Putamen (tissue), 1 donor: ENCODE measurements at places on chromosomes 12 and 14.

GRCh38 chr12:88638388-88638787, 58.1 kb upstream of the KITLG start:
- no peak for DNase-seq

GRCh38 chr14:100084591-100084990, 19.4 kb downstream of the EVL start:
- no peak for DNase-seq

DNA sequence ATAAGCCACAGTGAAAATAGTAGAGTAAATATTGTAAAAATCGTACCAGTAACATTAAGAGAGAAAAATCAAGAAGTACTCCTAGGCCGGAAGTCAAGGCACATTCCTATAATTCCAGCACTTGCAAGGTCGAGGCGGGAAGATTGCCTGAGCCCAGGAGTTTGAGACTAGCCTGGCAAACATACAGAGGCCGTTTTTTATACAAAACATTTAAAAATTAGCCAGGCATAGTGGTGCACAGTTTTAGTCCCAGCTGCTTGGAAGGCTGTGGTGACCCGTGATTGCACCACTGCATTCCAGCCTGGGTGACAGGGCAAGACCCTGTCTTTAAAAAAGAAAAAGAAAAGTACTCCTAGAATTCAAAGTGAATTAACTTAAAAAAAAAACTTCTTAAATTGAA, 341.8 kb downstream of the C12orf50 start:
- no peak for DNase-seq

GRCh38 chr12:24661657-24662096, 287.2 kb downstream of the BCAT1 start:
- no peak for DNase-seq

DNA sequence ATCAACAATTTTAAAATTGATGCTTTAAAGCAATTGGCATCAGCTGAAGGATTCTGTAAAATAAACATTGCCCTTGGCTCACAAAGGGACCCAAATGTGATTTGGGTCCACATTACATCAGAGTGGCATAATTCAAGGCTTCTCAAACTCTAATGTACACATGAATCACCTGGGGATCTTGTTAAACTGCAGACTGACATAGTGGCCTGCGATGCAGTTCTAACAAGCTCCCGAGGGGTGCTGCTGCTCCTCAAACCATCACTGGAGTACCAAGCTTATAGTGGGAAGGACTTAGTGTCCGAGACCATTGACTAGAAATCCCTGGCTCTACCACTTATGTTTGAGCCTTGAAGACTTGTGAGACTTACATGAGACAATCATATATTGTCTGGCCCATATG, 31.8 kb upstream of the DNM1L start:
- no peak for DNase-seq

DNA sequence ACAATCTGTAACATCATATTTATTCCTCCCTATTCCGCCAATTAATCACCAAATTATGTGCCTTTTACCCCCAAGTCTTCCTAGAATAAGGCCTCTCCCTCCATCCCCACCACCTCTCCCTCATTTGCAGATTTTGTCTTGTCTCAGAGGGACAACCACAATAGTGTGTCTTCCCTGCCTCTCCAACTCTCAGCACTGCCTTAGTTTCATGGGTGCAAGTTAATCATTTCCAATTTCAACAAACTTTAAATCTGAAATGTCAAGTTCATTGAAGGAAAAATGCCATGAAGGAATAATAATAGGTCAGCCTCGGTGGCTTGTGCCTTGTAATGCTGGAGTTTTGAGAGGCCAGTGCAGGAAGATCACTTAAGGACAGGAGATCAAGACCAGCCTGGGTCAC, 31.6 kb downstream of the RXYLT1 start:
- no peak for DNase-seq

GRCh38 chr12:69428351-69429073, 41.7 kb upstream of the FRS2 start:
- no peak for DNase-seq

GRCh38 chr12:106710143-106710893, 64.2 kb upstream of the RIC8B start:
- DNase-seq = no peak

DNA sequence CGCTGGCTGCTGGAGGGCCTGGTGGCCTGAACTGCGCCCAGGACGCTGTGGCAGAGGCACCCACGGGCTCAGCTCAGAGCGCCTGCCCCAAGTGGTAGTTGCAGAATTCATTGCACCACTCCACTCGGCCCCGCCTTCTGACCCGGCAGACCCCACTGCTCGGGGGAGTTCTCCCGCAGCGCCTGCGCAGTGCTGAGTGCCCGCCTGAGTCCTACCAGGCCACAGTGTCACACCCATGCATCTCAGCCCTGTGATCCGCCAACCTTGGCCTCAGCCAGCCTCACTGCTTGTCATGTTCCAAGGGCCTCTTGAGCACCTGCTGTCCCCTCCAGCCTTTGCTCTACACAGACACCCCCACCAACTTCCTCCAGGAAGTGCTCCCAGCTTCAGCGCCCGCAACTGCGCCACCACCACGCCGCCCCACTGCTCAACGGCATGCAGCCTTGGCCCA, 12.2 kb downstream of the DEGS2 start:
- no peak for DNase-seq

DNA sequence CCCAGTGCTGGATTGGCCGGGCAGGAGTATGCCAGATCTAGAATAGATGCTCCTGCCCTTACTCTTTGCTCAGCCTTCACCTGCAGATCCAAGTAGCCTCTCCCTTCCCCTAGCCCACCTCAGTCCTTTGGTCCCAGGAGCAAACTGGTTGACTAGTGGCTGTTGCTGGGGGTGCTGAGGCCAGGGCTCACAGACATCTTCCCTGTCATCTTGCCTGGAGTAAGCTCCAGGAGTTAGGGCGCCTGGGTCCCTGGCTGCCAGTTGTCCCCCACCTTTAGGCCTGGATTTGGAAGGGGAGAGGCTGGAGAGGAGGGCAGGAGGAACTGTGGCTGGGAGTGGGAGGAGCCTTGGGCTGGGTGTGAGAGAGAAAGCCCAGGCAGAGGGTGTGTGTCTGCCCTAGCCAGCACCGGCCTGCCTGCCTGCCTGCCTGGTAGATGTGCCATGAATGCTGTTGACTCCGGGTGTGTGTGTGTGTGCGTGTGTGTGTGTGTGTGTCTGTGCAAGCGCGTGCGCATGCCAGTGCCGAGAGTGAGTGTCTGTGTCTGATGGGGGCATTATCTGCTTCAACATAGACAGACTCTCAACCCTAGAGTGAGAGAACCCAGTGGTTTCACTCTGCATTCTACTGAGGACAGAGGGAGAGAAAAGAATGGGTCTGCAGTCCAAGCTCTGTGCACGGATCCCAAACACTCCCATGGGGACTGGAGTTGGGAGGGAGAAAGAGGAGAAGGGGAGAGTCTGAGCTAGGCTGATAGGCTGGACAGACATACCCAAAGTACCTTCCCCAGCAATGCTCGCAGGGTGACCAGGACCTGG, 845 bp upstream of the RARG start:
- DNase-seq = no peak

DNA sequence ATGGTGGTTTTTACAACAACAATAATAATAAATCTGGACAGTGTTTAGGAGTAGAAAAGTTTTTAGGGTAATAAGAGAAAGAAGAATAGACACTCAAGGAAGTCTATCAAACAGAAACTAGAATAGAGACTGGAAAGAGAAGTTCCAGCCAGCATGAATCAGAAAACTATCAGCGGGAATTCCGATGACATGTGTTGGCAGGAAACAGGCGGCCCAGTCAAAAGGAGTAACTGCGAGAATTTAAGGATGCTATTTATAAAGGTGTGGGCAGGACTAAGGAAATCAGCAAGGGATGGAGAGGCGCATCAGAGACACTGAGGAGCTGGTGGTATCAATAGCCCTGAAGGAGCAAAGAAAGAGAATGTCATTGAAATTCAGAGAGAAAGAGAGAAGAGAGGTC, 89.9 kb downstream of the TBX5 start:
- no peak for DNase-seq

- DNase-seq = no peak
Measured at GRCh38 chr12:55718015-55718414, 2.2 kb downstream of the BLOC1S1 start.

GRCh38 chr12:77553976-77554619, 276.6 kb upstream of the NAV3 start:
- DNase-seq = no peak

DNA sequence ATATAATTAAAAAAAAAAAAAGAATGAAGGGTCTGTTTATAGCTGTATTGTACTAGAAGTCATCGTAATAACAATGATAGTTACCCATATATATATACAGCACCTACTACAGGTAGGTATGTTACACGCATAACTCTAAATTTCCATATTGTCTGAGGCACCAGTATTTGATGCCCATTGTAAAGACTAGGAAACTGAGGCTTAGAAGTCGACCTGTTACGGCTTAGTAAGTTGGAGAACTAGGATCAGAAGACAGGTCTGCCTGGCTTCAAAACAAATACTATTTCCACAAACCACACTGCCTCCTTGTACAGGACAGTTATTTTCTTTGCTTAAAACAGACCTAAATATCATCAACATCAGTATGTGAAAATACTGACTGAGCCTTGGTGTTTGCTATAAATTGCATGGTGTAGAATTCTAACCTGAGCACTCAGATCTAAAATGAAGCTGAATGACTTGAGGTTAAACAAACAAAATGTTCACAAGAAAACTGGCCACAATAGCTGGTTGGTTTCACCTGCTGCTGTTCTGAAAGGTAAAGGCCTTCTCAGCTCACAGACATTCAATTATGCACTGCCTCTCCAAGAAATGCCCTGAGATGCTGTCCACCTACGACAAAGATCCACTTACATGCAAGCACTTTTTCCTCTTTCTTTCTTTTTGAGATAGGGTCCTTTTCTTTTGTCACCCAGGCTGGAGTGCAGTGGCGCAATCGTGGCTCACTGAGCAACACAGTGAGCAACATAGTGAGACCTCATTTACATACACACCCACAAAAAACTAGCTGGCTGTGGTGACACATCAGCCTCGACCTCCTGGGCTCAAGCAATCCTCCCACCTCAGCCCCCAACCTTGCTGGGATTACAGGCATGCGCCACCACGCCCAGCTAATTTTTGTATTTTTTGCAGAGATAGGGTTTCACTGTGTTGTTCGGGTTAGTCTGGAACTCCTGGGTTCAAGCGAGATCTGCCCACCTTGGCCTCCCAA, 35.7 kb downstream of the SSH1 start:
- DNase-seq = no peak

GRCh38 chr14:41604721-41605531, 1.8 kb upstream of the LRFN5 start:
- peak; percentile 34 for DNase-seq

DNA sequence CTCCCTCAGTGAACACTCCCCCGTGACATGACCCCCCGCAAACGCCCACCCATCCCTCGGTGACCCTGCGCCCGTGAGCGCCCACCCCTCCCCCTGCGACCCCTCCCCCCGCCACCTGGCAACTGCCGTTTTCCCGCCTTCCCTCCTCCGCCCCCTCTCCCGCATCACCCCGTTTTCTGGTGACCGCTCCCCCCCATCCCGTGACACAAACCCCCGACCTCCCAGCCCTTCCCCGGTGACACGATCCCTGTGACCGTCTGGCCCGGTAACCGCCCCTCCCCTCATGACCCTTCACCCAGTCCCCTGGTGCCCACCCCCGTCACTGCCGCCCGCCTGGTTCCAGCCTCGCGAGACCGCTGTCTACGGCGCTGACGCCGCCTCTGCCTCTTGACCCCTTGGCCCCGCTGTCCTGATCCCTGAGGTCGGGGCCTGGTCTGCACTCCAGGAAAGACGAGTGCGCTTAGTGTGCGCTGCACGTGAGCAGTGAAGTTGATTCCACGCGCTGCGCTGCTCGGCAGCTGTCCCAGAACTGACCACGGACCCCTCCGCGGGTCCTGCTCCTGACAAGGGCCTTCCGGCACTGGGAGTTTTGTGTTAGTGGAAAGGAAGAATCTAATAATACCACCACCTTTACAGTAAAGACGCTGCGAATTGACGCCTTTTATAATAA, 59.4 kb downstream of the DDX51 start:
- DNase-seq = no peak

DNA sequence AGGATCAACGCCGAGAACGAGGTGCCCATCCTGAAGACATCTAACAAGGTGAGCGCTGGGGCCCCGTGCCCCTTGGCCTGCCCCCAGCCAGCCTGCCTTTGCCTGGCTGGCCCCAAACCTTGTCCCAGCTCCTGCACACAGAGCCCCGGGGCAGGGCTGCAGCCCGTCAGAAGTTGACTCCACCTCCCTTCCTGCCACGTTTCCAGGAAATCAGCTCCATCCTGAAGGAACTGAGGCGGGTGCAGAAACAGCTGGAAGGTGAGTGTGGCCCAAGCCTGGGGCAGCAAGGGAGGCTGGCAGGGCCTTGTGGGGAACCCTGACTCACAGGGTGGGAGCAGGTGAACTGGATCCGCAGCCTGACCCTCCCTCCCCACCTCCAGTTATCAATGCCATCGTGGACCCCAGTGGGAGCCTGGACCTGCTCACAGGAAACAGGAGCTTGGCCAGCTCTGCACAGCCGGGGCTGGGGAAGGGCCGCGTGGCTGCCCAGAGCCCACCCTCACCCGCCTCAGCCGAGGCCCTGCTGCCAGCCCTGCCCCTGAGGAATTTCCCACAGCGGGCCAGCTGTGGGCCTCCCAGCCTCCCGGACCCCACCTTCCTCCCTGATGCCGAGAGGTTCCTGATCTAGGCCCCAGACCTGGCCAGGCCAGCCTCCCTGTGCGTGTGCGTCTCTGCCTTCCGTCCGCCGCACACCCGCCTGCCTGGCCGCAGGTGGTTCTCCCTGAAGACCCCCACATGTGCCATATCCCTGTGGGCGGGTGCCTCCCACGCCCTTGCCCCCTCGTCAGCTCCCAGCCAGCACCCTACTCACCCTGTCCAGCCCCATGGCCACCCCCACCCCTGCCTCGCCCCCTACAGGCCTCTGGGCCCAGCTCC, 29.5 kb downstream of the CEP170B start:
- DNase-seq = no peak

DNA sequence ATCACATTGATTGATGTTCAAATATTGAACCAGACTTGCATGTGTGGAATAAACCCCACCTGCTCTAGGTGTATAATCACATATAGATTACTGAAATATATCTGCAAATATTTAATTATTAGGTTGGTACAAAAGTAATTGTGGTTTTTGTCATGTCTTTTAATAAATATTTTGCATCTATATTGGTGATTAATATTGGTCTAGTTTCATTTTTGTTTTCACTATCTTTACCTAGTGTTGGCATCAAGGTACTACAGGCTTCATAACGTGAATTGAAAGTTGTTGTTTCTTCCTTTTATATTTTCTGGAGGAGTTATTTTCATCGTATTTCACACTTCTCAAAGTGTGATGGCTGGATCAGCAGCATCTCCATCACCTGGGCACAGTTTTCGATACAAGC, 740.0 kb upstream of the TMEM132C start:
- DNase-seq = no peak
